ENCODE measurements at places on chromosomes 5 and 9.
A peak's percentile ranks its signal among the peaks of the same experiment; 100 is the strongest.

DNA sequence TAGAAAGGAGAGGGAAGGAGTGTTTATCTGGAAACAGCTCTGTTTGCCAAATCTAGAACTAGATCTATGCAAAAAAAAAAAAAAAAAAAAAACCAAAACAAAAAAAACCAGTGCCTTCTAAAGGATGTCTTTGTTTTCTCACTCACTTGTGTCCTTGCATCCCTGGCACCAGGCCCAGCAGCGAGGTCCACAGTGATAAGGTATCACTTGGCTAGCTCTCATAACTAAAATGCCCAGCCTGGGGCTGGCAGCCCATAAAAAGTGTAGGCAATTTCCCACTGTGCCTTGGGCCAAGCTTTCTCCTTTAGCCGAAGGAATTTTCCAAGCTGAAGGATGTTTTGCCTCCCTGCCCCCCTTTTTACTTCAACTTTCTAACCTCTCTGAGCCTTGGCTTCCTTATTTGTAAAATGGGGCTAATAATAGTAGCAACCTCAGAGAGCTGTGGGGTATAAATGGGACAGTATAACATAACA, 20.8 kb downstream of the RGS3 start:
- DNase-seq = no peak

GRCh38 chr5:135861641-135862040, 27.2 kb downstream of the SLC25A48 start:
- no peak for DNase-seq

DNA sequence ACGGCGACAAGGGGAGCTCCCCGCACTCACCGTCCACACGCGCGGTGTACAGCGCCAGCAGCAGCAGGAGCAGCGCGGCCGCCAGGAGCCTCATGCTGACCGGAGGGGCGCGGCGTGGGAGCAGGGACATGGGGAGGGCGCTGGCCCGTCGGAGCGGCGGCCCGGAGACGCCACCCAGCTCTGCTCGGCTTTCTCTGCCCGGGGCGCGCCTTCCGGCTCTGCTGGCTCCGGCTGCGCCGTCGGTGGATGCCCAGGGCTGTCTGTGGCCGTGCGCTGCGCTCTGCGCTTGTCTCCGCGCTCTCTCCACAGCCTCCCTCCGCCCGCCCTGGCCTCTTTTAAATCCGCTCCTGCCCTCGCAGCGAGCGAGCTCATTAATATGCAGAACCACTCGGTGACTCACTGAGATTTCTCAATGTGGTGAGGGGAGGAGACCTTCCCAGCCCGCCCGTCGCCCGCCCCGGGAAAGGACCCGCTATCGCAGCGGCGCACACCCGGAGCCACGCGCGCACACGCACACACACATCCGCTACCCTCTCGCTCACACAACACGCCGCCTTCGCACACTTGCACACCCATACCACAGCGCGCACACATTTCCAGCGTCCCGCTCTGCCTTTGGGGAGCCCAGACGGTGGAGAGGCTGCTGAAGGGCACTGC, at the start of gene CXCL14:
TSS of gene CXCL14 (minus strand) at position 307 of the 657 bp plus-strand sequence. CDS start at position 94, 213 bp downstream.
- peak; percentile 89 for DNase-seq

- no peak for DNase-seq
These were observed 164.3 kb upstream of the CLINT1 start for GRCh38 chr5:158023266-158023665.

- no peak for DNase-seq
These were observed 5.5 kb downstream of the FANCC start for GRCh38 chr9:95311961-95312360.

- no peak for DNase-seq
These were observed 15.6 kb downstream of the CIZ1 start for GRCh38 chr9:128175726-128176125.

DNA sequence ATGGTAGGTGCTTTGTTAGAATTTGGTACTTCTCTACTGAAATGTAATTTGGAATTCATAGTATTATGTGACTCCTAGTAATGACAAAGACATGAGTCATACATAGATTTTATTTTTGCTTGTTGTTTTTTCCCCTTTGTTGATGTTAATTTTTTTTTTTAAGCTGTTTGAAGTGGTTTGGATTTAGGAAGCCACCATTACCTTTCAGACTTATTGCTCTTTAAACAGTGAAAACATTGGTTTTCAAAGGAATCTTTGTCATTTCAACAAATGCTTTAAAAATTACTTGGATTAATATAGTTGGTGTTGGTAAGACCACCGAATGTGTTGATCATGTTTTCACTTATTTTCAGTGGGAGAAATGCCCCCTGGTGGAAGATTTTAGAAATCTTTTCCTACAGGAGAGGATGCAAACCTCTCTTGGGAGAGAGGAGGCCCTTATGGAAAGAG, 170.1 kb upstream of the PITX1 start:
- DNase-seq = peak; percentile 52

DNA sequence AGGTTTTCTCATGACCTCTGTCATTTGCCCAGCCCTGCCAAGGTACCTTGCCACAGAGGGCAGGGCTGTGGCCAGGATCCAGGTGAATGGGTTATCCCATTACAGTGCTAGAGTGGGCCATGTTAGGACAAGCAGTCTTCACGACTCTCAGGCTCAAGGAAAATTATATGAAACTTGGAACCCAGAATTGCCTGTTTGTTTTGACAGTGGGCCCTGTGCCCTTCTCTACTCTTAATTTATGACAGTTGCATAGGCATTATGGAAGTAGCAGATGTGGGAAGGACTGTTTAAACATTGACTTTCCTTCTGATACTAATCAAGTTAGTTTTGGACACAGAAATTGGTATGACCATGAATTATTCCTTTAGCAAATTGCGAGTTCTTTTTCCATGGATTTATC, 41.7 kb downstream of the ITGA2 start:
- no peak for DNase-seq

DNA sequence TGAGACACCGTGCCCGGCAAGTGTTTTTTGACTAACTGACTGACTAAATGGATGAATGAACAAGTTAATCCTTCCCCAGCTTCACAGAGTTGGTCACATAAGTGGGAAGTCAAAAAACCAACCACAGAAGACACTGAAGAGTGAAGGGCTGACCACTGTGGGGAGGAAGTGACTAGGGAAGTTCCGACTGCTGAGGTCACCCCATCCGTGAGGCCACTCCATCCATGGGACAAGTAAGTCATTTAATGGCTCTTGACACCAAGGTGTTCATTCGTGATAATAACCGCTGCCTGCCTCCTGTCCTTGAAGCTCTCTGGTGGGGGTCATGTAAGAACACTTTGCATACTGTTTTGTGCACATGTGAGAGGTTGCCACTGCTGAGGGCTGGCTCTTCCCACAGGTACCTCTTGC, 22.2 kb upstream of the CXCL14 start:
- no peak for DNase-seq

GRCh38 chr9:122453677-122454135, 24.0 kb downstream of the OR1J1 start:
- no peak for DNase-seq

- peak; percentile 45 for DNase-seq
These were observed 28.6 kb downstream of the SPRY4 start for GRCh38 chr5:142295960-142296860.

DNA sequence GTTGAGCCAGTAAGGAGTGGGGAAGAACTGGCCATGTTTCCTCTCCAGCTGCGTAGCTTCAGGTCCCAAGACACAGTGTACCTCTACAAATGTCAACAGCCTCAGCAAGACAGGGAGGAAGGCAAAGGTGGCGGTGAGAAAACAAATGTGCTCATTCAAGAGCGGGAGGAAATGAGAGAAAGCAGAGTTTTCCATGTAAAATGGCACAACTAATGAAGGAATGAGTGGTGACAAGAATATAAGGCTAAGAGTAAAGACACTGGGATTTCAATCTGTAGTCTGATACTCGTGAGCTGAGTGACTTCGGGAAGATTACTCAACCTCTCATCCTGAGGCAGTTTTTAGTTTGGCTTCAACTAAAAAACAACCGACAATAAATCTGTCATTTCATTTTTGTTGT, 67.6 kb downstream of the DPYSL3 start:
- no peak for DNase-seq

- DNase-seq = no peak
These were observed 9.9 kb downstream of the DAB2IP start for GRCh38 chr9:121661328-121661727.

DNA sequence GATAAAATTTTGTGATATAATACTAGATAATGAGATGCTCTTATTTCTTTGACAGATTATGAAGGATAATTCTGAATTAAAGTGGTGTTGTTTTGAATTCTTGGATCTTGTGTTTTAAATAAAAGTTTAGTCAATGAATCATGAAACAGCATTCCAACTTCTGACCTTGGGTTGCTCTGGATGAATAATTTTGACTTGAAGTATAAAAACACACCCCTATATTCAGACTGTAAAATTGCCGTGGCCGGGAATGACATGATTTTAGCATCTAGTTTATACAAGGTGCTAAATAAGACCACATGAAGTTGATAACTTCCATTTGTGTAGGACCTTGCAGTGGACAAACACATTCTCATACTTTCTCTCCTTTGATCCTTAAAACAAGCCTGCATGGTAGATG, 67.2 kb upstream of the DAP start:
- DNase-seq = no peak

GRCh38 chr5:115394531-115394930, 98.1 kb upstream of the CCDC112 start:
- no peak for DNase-seq

DNA sequence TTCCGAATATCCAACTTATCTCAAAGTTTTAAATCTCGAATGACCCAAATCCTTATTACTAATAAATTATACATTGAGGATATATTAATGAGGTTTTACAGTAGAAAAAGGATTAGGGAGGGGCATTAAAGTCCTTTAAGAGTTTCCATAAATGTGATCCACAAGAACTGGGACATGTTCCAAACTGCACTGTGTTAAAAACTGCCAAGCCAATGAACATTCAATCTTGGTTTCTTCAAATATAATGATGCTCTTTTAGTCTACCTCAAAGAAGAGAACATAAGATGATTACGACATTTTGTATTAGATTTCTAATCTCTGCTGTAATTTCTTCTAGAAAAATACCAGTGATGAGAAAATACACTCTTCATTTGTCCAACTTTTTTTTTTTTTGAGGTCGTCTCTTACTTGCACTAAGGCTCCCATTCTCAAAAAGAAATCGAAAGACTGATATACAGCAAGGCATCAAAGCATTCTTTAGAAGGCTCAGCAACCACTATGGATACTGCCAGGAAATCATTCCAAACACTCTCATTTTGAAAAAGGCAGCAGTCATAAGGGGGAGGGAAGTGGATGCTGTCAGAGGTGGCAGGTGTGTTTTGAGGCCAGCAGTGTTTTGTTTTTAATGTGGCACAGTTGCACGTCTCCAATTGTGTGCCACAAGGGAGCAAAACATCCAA, 1.7 kb downstream of the PTAR1 start:
- no peak for DNase-seq

DNA sequence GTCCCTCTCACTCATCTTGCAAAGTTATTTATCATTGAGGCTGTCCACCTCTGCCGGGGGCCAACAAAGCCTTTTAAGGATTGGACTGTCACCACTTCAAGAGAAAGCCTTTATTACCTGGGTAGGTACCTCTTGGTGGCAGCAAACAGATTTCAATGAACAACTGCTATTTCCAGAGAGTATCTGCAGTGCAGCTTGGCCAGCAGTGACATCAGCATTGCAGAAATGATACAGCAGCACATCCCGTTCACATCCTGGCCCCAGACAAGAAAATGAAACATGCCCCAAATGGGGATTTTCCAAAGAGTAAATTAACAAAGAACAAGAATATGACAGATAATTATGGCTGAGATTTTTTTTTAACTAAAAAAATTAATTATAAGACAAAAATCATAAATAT, 2.3 kb upstream of the SPATA6L start:
- no peak for DNase-seq

GRCh38 chr9:97744710-97745708, 47.9 kb upstream of the XPA start:
- peak; percentile 47 for DNase-seq

DNA sequence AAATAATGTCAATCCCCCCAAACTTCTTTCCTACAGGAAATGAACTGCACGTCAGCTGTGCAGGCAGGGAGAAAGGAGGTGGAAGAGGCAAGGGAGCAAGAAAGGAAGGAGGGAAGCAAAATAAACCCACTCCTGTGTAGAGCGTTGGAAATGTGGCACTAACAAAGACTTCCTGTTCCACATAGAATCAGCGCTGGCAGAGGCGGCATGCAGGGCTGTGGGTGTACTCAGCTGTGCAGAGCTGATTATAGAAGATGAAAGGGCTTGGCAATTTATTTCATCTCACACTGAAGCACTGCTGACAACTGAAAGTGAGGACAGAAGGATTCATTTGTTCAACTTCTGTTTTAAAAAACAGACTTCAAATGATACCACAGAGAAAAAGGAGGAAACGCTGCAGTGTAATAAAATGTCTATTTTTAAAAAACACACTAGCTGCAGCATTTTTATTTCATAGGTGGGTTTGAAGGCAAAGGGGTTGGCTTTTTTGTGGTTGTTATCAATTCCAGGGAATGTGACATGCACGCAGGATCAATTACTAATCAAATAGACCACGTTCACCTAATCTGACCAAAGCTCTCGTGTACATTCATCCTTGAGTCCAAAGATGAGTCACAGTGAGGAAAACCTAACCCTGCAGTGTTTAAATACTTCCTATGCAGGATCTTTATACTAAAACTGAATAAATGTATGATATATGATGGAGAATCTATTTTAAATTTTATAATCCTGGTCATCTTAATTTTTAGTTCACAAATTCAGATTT, 583.5 kb downstream of the ZNF608 start:
- no peak for DNase-seq

- DNase-seq = no peak
These were observed 222.4 kb downstream of the CACNA1B start for GRCh38 chr9:138099803-138100598.

DNA sequence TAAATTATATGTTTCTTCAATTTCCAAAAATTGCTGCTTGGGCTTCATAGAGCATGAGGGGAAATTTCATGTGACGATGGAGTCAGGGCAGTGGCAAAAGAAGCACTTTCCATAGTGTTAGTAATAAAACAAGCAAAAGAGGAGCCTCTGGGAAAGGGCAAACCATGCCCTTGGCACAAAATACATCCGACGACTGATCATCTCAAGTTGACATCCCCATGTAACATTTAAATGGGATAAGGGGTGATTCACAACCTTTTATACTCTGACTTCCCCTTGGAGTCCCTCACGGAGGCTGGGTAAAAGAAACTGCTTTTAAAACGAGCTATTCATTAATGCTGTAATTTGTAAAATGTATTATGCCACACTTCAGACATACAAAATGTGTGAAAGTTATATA, 161.4 kb upstream of the DMRT1 start:
- no peak for DNase-seq

DNA sequence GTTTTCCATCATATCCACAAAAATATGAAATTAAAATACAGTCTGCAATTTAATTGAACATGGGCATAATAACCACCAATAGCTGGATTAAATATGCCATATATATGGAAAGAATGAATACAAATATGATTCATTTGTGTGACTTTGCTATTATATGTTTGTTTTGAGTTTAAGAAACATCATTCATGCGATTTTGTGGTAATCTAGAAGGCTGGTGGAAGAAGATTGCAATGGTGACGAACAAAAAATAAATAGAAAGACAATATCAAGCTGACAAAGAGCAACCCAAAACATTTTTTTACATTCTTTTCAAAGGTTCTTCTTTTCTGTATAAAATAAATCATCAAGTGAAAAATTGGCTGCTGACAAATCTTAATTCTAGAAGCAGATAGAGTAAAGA, 610.0 kb downstream of the MAT2B start:
- no peak for DNase-seq
